ENCODE measurements at places on chromosomes 6 and 20.

- no peak for DNase-seq
Observed at GRCh38 chr20:10636326-10636818, 37.4 kb downstream of the JAG1 start.

- DNase-seq: no peak
Observed at GRCh38 chr6:20845592-20845991, 311.3 kb downstream of the CDKAL1 start.

- no peak for DNase-seq
Observed at GRCh38 chr20:39800111-39800510, 838.0 kb downstream of the DHX35 start.

DNA sequence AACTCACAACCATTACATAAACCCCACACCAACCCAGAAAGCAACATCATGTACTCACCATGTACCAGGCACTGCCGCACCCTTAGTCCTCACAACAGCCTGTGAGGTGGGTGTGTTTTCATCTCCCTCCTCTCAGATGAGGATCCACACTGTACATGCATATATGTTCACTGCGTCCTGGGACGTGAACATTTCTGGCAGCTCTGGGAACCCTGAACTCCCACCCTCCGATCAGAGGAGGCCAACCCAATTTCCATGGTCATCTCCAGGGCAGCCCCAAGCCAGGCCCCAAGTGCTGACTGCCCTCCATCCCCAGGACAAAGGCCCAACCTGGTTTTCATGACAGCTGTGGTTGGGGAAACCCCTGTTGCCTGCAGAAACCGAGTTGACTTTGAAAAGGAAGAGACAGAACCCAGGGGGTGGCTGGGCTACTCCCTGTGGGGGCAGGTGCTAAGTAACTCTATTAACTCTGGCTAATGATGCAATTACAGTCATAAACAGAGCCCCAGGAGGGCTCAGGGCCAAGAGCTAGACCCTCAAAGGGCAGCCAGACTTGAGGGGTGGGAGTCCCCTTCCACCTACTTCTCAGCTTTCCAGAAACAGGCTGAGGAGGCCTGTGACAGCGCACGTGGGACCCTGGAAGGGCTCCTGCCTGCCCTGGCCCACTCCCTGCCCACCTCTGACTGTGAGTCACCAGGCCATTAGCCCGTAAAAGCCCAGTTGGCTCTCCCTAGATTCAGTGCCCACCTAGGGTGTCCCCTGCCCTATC lies 2.6 kb downstream of the TFEB start:
- DNase-seq: no peak

DNA sequence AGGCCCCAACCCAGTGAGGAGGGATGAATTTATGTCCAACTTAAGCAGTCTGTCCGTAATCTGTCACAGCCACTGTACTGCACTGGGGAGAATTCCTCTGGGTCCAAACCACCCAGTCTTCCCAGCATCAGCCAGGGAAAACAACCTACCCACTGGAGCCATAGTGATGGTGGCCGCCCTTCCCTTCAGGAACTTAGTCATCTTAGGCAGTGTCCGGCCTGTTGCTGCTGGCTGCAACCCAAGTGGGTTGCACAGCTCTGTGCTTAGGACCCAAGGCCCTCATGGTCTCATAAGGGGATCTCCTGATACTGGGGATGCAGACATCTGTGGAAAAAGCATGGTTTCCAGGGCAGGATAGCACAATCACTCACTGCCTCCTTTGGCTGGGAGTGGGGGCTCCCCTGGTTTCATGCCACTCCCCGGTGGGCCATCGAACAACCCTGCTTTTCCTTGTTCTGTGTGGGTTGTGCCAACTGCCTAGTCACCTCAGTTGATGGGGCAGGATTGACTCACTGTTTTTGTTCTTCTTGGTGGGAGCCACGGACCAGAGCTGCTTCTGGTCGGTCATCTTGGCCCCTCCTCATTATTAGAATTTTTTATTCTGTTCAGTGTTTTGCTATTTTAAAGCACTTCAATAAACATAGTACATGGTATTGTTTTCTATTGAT lies 591.9 kb downstream of the DOK5 start:
- no peak for DNase-seq

GRCh38 chr6:132614554-132614953 lies 9.5 kb downstream of the TAAR2 start:
- DNase-seq: no peak
